ENCODE measurements at places on chromosomes 7 and 10.

- DNase-seq, result no peak
These were observed 311.9 kb downstream of the HGF start for GRCh38 chr7:81457852-81458522.

DNA sequence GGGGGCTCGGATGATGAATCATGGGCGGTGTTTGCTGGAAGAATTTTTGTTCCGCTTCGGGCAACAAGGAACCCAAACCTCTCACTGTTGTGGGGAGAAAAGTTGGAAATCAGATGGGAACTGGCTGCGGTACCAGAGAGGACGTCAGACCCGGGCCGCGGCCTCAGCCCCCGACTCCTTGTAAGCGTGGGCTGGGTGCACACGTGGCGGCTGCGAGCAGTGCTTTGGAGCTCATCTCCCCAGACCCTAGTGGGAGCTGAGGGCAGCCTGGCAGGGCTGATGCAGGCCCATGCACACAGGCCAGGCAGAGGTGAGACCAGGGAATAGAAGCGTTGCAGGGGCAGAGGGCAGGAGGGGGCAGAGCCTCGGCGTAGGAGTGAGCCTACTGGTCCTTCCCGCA lies 136.5 kb downstream of the FAM53B start:
- DNase-seq, result no peak

- no peak for DNase-seq
These were observed 8.0 kb downstream of the SKAP2 start for GRCh38 chr7:26856176-26856985.

- no peak for DNase-seq
These were observed 179.4 kb upstream of the MKLN1 start for GRCh38 chr7:131148258-131148657.

GRCh38 chr7:3955751-3956696 lies 655.0 kb downstream of the SDK1 start:
- no peak for DNase-seq

DNA sequence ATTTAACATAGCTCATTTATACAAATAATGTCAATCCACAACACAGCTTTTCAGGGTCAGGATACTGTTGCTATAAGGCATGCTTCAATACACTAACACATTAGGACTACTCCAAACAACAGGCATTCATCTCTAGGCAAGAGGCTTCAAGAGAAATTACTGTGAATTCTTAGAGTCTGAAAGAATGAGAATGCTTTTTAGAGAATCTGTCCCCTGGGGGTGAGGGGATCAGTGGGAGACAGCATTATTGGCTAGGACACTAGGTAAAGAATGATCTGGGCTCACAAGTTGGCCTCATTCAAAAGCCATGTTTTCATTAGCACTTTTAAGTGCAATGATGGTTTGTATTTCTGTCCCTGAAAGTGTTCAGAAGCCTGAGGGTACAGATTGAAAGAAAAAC lies 132.6 kb downstream of the SEMA3D start:
- DNase-seq, result no peak

GRCh38 chr7:100147278-100147677 lies 1.4 kb upstream of the LAMTOR4 start:
- DNase-seq, result no peak

GRCh38 chr10:84336406-84337090 lies 8.2 kb downstream of the CCSER2 start:
- no peak for DNase-seq

GRCh38 chr10:52284416-52285013 lies 29.6 kb upstream of the DKK1 start:
- no peak for DNase-seq

GRCh38 chr10:114285961-114286441 lies 46.9 kb downstream of the VWA2 start:
- DNase-seq, result no peak

GRCh38 chr10:113506476-113506875 lies 46.4 kb upstream of the HABP2 start:
- DNase-seq, result no peak

- peak; percentile 9 for DNase-seq
These were observed 5.1 kb upstream of the GRID1 start for GRCh38 chr10:86371691-86372090.

- DNase-seq, result no peak
These were observed 13.7 kb upstream of the TSPAN15 start for GRCh38 chr10:69437321-69438259.

- DNase-seq, result no peak
These were observed 127.3 kb downstream of the MBL2 start for GRCh38 chr10:52645187-52645758.

- DNase-seq, result no peak
These were observed 5.9 kb downstream of the ZKSCAN1 start for GRCh38 chr7:100021297-100021696.

- peak; percentile 86 for DNase-seq
These were observed 55.8 kb downstream of the RBM17 start for GRCh38 chr10:6144406-6145165.

- DNase-seq, result no peak
These were observed 11.7 kb upstream of the TMEM106B start for GRCh38 chr7:12199363-12199762.

DNA sequence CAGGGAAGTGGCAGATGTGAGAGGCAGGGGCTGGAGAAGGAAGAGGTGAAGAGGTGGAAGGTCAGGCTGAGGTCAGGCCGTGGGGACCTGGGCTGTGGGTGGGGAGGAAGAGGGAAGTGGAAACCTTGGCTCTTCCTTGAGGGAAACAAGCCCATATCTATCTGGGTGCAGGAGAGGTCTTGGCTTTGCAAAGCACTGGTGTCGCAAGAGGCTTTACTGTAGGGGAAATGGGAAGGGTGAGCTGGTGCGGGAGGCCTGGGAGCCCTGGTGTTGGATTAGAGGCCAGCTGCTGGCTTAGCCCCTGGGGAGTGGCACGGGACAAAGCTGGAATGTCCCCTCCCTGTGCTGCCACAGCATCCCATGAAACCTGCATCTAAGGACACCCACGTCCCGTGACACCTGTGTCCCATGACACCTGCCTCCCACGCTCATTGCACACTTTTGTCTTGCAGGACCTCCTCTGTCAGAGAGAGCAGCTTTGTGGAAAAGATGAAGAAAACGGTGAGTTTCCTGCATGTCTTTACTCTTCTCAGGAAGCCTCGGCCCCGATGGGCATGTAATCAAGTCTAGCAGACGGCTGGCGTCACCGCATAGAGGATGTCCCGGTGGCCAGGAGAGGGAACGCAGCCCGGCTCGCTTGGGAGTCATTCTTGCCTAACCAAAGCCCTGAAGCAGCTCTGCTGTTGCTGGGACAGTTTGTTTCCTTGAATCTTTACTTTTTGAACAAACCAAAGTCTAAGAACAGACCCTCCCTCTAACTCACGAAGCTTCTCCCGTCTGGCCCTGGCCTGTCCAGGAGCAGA lies 22.2 kb downstream of the TMEM120A start:
- DNase-seq, result no peak

DNA sequence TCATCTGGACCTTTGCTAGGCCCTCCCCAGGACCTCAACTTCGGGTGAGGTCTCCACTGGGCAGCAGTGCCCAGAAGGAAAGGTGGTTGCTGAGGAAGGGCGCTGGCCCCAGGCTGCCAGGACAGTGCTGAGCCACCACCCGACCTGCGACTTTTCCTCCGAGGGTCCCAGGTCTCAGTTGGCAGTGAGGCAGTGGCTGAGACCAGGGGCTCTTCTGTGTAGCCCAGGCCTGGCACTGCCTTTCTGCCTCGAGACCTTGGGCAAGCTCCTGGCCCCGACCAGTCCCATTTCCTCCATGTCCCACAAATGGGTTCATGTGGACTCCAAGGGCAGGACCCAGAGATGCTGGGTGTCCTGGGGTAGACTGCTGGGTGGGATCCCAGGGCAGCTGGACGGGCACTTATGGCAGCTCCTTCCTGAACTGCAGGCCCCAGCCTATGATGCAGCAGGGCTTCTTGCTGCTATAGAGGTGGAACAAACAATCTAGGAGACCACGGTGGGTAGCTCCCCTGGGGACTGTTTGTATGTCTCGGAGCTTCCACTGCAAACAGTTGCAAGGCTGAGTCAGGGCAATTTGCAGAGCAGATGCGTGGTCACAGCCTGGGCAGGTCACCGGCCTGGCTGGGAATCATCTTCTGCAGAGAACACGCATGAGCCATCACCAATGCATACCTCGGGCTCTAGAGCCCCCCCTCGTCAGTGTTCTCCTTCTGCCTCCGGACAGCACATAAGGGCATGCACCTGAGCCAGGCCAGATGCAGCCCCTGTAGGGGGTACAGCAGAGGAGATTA lies 17.9 kb upstream of the LRRC18 start:
- DNase-seq, result no peak

GRCh38 chr7:113622796-113623195 lies 296.0 kb downstream of the PPP1R3A start:
- no peak for DNase-seq

- DNase-seq, result no peak
These were observed 35.0 kb downstream of the VIPR2 start for GRCh38 chr7:159109653-159110035.

DNA sequence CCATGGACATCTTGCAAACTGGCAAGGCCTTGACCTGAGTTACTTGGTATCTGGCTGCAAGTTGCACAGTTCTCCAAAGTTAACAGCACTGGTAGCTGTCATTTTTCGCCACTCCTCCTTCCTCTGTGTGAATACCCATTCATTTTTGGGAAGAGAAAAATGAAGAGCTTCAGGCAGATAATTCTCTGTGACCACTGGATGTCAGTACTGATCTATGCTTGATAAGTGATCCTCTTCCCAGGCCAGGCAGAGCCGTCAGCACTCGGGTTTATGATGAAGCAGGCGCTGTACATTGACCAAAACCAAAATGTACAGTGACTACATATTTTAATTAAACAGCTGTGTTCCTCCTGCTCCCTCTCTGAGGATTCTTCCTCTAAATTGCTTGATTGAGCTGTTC lies 55.9 kb upstream of the PDZD8 start:
- no peak for DNase-seq

- DNase-seq, result no peak
These were observed 2.0 kb upstream of the AOAH start for GRCh38 chr7:36726311-36726710.

DNA sequence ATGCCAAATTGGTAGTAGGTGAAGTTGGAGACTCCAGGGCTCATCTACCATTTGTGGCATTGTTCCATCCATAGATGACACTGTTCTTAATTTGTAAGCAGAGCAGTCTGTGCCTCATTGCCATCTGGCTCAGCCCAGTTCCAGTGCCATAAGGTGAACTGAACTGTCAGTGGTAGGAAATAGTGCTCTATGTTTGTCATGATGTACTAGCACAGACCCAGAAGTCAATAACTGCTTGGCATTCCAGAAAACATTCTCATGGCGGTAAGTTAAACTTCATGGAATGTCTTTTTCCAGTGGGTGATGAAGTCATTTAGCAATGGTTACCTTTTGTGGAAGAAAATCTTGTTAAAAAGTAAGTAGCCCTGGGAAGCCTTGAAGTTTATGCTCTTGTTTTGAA lies 302.7 kb downstream of the SUGCT start:
- DNase-seq, result no peak

GRCh38 chr7:171912-172515 lies 20.4 kb upstream of the FAM20C start:
- DNase-seq, result no peak

DNA sequence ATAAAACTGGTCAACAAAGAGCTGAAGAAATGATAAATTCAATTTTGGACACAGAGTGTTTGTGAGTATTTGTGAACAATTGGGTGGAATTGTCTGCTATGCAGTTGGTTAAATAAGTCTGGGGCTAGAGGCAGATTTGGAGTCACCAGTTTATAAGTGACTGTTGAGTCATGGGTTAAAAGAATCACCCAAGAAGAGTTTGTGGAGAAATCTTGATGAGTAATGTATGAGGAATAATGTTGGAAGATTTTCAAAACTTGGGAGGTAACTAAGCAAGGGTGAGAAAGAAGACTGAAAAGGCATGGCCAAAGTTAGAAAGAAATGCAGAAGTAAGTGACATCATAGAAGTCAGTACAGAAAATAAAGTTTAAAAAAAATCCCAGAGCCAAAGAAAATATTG lies 750.7 kb downstream of the MAGI2 start:
- no peak for DNase-seq

DNA sequence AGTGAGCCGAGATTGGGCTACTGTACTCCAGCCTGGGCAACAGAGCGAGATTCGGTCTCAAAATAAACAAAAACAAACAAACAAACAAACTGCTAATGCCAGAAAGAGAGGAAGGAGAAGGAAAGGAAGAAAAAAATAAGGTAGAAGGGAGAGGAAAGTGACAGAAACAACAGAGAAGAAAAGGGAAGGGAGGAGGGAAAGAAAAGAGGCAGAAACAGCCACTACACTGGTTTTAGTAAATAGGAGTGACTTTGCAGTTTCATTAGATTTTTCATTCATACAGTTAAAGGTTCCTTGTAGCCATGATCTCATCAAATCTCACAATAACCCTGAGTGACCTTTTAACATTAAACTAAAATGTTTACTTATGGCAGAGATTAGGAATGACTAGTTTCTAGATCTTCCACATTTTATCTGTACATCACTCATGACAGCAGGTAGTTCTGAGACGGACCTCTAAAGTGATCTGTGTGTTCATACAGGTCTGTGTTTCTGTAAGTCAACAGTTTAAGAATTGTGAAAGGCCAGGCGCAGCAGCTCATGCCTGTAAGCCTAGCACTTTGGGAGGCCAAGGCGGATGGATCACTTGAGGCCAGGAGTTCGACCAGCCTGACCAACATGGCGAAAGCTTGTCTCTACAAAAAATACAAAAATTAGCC lies 191.3 kb upstream of the KLF14 start:
- no peak for DNase-seq

GRCh38 chr10:19488592-19489280 lies 327.5 kb upstream of the PLXDC2 start:
- DNase-seq, result no peak

DNA sequence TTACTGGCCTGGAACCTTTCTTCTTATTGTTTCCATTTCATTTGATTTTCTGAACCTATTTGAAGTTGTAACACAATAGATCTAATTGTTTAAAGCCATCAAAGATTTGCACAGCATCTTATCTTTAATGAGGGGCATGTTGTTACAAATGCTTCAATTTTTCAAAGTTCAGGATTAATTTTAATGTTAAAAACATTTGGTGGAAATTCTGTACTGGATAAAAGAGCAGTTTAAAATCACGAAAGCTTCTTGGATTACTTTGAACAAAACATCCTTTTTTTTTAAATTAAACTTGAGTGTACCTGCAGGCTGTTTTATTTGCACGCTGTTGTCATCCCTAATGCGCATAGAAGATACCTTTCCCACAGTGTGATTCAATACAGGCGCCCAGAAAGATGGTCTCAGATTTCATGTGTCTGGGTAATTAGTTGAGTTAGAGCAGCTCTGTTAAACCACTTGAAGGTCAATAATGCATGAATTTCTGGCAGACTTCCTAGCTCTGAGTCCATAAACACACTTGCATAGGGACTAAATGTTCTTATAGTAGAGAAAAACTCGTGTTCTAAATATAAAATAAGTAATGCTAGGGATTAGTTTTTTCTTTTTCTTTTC lies 29.3 kb upstream of the DDX50 start:
- DNase-seq, result no peak

All from CD4-positive, alpha-beta T cell treated with Interleukin-4 for 1 hour (primary cell).